RPMI7951 (cell line): ENCODE measurements at places on chromosomes 16 and 17.

DNA sequence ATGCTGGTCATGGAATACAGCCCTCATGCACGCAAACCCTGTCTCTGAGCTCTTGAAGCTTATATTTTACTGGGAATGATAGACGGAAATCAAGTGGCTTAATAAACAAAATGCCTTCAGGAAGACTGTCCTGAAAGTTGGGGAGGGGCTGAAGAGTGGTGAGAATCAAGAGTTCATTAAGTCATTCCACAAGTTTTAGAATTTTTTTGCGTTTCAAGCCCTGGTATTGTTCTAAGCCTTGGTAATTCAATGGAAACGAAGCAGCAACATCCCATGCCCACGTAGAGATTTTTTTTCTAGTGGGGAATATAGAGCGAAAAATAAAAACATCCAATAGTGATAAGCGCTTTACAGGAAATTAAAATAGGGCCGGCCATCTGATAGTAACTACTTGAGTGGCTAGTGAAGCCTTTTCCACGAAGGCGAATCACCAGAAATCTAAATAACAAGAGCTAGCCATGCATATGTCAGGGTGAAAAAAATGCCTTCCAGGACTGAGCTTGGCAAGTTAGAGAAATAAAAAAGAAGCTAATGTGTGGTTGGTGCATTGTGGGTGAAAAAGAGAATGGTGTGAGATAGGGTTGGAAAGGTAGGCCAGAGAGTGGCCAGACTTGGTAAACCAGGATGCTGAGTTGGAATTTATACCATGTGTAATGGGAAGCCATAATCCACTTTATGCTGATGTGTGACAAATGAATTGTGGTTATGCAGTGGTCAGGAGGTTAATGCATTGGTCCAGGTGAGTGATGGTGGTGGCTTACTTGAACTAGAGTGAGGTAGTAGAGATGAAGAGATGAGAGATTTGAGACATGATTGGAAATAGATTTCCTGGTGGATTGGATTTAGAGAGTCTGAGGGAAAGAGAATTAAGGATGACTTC, 772 bp downstream of the PFAS start:
- DNase-seq: no peak

GRCh38 chr16:84339311-84339710, 29.0 kb upstream of the ATP2C2 start:
- no peak for DNase-seq

DNA sequence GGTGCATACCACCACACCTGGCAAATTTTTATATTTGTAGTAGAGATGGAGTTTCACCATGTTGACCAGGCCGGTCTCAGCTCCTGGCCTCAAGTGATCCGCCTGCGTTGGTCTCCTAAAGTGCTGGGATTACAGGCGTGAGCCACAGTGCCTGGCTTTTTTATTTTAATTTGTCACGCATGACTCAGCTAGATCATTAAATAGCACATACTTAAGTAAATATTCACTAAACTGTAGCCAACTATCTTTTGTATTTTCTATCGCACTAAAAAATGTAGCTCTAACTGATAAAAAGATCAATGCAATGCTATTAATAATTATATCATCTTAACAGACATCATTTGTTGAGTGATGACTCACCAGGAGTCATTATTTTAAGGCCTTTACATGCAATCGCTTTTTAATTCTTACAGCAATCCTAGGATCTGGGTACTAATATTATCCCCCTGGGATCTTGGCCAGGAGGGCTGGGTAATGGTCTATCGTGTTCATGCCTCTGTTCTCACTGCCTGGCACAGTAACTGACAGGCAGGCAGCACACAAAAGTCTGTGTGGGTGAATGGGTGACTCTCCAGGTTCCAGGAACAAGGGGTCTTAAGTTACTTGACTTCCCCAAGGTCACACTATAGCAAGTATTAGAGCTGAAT, 693.5 kb upstream of the EEF2KMT start:
- no peak for DNase-seq

DNA sequence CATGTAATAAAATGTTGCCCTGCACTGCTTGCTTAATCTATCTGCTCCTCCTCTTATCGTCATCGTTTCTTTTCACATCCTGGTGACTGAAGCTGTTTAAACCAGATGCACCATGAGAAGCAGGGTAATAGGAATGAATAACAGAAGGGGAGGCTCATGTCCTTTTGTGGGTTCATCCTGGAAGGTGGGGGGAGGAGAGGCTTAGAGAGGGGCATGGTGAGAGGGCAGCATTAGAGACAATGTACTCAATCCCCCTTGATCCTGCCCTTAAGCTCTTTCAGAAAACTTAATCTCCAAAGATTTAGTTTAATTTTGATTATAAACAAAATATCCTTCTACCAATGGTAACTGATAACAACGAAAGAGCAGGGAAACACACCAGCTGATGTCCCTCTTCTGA, 248.5 kb downstream of the CA10 start:
- DNase-seq: no peak

- no peak for DNase-seq
Observed at GRCh38 chr17:14336418-14336817, 35.5 kb downstream of the HS3ST3B1 start.

DNA sequence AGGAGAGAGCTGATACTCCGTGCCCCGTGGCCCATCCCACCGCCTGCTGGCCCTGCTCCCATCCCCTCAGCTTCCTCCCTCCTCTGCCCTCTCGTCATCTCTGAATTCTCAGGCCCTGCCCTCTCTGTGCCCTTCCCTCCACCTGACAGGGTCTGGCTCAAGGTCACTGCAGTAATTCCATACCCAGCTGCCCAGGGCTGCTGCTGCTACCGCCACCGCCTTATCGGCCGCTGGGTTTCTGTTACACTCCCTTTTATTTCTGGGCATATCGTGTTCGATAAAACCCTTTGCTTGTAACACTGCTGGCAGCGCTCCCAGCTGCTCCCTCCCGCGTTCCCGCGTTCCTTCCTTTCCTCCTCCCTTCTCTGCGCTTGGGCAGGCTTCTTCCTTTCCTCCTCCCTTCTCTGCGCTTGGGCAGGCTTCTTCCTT, 1.2 kb downstream of the EPN3 start:
- peak; percentile 15 for DNase-seq

DNA sequence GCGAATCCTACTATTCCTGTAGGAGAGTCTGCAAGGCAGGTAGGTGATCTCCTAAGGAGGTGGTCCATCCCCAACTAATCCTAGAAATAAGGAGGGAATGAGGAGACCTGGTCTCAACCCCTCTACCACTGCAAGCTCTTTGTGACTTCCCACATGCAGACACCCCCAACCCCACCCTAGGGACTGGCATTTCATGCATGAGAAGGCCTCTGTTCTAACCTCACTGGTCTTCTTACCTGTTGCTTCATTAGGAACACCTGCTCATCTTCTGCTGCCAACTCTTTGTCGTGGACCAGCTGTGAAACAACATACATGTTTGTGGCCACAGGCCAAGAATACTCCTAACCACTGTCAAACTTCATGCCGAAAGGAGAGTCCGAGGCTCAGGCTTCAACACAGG, 22.6 kb downstream of the DYNC1LI2 start:
- DNase-seq: no peak

DNA sequence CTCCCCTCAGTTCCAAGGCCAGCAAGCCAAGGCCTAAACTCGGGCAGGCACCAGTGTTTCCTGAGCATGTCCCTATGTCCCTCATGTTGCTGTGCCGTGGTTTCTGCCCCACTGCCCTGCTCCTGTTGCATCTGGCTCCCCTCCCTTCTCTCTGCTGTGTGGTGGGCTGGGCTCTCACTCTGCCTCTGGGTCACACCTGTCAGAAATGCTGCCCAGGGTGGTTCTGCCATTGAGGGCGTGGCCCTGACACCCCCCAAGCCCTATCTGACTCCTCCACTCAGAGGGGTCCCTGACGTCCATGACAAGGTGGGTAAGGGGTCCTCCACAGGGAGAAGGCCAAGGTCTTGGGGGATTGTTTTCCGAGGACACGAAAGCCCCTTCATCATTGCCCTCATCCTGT, 9.2 kb upstream of the ITGA3 start:
- DNase-seq: no peak

DNA sequence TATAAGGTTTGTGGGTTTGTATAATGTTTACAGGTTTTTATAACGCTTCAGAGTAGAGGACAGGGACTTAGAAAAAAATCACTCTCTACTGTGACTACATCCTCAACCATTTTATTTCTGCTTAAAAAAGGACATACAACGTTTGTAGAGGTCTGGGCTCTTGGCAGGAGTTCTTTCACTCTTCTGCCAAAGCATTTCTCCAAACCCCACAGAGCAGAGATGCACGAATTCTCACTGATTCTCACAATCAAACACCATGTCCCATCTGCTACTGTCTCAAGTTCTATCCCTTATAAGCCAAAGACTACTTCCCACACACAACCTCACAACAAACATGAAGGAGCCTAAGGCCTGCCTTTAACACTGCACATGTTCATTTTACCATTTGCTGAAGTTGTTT, 7.0 kb upstream of the ANKFY1 start:
- DNase-seq: no peak

DNA sequence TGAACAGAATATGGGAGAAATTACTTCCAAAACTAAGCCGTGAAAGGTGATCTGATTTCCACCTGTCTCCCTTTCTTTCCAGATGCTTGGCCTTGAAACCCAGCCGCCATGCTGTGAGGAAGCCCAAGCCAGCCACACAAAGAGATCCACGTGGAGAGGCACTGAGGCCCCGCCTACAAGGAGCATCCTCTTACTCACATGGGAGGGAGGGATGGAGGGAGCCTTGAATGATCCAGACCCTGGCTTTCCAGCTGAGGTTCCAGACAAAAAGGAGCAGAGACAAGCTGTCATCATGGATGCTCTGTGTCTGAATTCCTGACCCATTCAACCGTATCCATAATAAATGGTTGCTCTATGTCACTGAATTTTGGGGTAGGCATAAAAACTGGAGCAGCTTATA, 48.9 kb upstream of the HAPSTR1 start:
- DNase-seq: peak; percentile 24

- no peak for DNase-seq
Observed at GRCh38 chr16:1770328-1771187, 785 bp downstream of the NME3 start.

DNA sequence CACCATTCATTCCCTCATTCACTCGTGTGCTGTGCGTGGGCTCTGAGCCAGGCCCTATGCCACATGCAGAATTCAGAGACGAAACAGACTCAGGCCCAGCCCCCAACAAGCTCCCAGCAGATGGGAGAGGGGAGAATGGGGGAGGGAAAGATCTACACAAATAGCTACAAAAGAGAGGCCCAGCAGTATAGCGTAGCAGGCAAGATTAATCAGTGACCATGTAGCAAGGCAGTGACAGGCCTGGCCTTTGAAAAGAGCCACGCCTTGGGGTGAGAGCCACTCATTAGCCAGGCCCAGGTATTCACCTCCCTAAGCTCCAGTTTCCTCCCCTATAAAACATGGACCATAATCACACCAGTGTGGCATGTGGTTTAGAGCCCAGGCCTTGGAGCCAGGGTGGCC, 16.4 kb upstream of the KRT19 start:
- no peak for DNase-seq

GRCh38 chr17:50155115-50155819, 4.8 kb upstream of the PPP1R9B start:
- DNase-seq: no peak

- DNase-seq: peak; percentile 35
Observed at GRCh38 chr17:67422897-67423296, 45.8 kb downstream of the PITPNC1 start.

DNA sequence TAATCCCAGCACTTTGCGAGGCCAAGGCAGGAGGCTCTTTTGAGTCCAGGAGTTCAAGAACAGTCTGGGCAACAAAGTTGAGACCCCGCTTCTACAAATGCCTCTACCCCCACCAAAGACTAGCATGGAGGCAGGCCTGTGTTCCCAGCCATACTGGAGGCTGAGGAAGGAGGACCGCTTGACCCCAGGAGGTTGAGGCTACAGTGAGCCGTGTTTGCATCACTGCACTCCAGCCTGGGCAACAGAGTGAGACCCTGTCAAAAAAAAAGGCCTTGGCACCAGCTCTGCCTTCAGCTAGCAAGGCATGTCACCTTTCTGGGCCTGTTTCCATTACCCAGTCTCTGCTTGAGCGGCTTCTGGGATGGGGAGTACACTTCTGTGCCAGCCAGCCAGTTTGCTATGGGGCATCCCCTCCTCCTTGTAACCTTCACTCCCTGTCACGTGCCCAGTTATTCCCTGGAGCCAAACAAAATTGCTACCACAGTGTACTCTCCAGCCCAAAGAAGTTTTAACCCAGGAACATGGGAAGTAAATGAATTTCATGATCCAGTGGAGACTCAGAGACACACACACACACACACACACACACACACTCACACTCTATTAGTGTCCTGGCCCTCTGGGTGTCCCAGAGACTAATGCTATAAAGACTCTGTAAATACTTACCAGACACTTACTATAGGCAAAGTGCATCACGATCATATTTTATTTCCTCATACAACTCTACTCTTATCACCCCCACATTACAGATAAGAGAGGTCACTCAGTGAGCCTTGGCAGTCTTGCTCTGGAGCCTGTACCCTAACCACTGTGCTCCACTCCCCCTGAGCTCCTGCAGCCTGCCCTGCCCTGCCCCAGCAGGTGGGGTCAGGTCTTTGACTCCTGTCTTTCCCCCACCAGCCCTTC, 2.5 kb downstream of the CISD3 start:
- no peak for DNase-seq

DNA sequence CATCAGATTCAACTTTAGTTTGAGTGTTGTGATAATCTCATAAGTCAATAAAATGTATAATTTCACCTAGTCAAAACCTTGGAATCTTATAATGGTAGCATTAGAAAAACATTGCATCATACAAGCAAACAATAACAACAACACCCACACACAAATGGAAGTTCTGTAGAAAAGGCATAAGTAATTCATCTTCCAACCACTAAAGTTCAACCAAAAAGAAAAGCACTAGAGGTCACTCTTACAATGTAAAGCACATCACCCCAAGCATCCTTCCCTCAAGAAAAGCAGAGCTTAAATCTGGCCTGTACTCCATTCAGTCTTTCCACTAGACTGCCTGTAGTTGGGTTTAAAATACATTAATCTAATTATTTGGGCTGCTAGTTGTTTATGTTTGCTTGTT, 1.8 kb downstream of the CNTNAP4 start:
- no peak for DNase-seq

DNA sequence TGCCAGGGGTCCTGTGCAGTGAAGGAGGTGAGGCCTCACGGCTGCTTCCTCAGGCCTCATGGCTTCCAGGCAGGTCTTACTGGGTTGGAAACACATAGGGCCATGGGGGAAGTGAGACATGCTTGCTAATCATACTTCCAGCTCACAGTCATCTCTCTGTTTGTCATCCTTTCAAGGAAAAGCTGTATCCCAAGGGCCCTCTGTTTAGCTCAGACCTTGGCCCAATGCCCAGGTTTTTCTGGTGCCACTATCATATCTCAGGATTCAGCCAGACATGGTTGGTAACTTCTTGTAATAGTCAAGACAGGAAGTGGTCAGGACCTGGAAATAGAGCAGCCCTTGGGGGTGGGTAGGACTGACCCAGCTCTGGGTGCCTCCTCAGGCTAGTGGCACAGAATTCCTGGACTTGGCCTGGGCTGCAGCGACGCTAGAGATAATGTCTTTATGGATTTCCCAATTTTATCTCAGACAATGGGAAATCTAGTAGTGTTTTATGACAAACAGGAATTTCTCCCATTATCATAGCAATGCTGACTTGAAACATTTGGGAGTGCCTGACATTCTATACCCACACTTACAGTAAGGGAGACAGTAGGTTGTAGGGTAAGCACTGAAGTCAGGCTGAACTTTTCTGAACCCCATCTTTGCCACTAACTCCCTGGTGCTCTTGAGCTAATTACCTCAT, 13.5 kb upstream of the ITGB3 start:
- peak; percentile 99 for DNase-seq
